Lower lobe of right lung (tissue), 2 donors: ENCODE measurements at places on chromosomes 13 and 19.

DNA sequence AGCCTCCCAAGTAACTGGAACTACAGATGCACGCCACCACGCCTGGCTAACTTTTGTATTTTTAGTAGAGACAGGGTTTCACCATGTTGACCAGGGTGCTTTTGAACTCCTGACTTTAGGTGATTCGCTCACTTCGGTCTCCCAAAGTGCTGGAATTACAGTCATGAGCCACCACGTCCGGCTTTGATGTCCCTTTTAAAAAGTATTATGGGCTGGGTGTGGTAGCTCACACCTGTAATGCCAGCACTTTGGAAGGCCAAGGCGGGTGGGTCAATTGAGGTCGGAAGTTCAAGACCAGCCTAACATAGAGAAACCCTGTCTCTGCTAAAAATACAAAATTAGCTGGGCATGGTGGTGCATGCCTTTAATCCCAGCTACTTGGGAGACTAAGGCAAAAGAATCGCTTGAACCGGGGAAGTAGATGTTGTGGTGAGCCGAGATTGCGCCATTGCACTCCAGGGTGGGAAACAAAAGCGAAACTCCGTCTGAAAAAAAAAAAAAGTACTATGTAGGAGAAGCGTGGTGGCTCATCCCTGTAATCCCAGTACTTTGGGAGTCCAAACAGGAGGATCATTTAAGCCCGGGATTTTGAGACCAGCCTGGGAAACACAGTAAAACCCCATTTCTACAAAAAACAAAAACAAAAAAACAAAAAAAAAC is 22.8 kb upstream of the ERVV-1 start:
- no peak for DNase-seq

DNA sequence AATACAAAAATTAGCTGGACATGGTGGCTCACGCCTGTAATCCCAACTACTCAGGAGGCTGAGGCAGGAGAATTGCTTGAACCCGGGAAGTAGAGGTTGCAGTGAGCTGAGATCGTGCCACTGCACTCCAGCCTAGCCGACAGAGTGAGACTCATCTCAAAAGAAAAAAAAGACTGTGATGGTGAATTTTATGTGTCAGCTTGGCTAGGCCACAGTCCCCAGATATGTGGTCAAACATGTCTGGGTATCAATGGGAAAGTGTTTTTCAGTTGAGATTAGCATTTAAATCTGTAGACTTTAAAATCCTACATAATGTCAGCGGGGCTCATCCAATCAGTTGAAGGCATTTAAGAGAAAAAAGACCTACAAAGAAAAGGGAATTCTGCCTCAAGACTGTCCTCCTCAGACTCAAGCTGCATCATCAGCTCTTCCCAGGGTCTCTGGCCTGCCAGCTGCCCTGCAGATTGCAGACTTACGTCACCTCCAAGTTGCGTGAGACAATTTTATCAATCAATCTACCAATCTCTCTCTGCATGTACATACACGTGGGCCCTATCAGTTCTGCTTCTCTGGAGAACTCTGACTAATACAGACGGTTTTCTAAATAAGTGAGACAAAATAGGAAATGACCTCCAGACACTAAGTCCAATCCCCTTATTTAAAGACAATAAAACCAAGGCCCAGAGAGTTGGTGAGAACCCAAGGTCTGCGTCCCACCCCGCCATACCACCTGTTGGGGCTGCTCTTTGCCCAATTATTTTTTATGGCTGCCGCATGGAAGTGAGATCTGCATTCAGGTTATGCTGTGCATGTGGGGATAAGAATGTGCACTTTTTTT is 99.2 kb downstream of the ABCC4 start:
- DNase-seq = no peak

GRCh38 chr13:39527961-39528660 is 74.9 kb downstream of the LHFPL6 start:
- DNase-seq = no peak

DNA sequence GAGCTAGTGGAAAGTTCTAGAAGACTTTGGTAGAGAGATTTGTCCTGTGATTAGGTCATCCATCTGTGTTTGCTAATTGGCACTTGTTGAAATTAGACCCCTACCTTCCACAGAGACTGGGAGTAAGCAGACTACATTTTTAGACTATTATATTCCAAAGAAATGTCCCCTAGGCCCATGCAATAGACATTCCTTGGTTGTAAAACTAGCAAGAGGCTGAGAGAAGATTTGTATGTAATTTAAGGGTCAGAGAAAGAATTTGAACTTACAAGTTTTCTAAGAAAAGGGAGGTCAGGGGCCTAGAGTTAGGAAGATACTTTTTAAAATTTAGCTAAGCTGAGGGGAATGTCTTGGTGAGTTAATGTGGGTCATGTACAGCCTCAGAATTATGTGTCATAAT is 470.7 kb upstream of the SLITRK1 start:
- DNase-seq = no peak

GRCh38 chr13:20118268-20119140 is 42.3 kb downstream of the GJA3 start:
- peak; percentile 69 for DNase-seq

- no peak for DNase-seq
These were observed 355.2 kb downstream of the KCNRG start for GRCh38 chr13:50370303-50370950.

DNA sequence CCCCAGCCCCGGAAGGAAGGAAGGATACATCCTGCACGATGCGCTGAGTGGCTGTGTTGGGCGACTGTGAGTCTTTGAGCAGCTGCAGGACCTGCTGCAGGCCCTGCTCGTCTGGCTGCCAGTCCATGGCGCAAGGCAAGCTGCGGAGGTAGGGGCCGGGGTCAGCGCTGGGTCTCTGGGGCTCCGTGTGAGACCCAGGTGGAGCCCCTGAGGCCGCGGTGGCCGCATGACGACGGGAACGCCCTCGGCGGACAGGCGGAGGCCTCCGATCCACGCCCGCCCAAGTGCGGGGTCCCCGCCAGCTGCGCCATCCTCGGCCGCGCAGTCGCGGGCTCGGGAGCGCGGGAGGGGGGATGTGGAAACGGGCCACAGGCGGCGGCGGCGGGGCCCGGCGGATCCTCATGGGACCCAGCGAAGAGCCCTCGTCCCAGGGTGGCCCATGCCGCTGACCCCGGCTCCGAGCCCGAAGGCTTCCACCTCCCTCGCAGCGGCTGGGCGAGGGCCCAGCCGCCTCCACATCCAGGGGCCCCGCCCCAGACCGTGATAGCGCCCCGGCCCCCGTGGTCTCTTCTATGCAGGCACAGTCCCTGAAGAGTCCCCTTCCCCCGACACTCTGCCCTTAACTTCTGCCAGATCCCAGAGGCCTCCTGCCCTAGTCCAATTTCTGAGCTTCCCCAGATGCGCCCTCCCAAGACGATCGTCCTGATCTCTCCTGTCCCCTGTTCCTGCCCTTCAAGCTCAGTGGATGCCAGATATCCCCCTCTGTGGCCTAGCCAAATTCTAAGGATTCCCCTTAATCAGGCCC is 2.7 kb downstream of the TNPO2 start:
- DNase-seq = no peak

DNA sequence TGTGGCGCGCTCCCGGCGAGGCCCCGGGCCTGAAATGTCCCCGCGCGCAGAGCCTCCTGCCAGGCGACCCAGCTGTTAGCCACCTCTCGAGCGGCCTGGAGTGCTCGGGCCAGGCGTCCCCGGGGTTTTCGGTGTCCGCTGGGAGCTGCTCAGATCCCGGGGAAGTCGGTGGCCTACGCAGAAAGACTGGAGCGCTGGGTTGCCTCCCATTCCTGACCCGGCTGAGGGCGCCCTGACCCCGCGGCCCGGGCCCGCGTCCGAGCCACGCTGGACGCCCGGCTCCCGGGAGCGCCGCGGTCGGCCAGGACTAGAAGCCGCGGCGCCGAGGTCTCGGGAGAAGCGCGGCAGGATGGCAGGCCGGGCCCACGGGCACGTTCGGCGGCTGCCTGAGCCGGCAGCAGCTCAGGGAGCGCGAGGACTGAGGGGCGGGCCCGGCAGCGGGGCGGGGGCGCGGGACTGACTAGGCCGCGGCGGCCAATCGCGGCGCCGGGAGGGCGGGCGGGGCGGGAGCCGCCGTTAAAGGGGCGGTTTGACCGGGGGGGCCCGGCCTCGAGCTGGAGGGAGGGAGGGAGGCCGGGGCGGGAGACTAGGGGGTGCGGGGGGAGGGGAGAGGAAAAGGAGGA is 1.3 kb upstream of the ZIC2 start:
- no peak for DNase-seq

DNA sequence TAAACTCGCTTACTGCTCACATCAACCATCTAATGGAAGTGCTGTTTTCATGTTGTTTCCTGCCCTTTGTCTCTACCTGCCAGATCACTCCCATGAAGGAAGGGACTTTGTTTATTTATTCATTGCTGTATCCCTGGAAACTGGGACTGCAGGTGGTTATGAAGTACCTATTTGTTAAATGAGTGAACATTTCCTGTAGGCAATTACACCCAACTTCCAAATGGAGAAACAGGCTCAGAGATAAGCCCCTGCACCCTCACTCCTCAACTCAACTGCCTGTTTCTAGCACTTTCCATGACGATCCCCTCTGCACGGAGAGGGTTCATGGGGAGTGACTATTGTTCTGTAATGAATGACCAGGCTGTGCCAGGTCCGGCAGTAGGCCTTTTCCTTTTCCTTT is 1.9 kb upstream of the SELENOW start:
- DNase-seq = no peak

- no peak for DNase-seq
These were observed 83.3 kb upstream of the OLFM4 start for GRCh38 chr13:52945348-52945747.

GRCh38 chr13:112510002-112510780 is 77.8 kb downstream of the TUBGCP3 start:
- DNase-seq = peak; percentile 56

GRCh38 chr13:48278806-48279205 is 24.7 kb upstream of the RB1 start:
- DNase-seq = no peak

DNA sequence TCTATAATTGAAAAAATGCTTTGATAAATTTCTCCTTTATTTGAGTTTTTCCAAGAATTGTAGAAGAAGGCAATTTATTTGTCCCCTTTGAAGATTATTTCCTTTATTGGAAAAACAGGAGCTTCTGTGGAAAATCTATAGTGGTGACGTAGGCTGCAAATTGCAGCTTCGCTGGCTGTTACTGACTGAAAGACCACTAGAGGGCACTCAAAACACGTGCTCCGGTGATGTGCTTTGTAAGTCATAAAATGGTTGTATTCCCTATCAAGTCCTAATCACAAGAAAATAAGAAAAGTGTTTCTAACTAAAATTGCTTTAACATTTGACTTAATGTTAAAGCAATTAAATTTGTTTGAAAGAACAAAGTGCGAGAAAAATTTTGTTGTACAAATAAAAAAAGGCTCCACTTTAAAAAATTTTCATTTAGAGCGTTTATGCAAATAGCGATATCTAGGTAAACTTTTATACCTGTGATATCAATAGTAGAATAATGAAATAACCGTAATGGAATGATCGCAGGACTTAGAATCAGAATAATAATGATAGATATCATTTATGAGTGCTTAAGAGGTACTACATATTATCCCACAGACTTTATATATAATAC is 638.2 kb upstream of the SPRY2 start:
- peak; percentile 38 for DNase-seq
